Stimulated activated CD8-positive, alpha-beta memory T cell treated with anti-CD3 and anti-CD28 coated beads, Interleukin-4, amount 100 ng/mL, for 1 hour (primary cell): ENCODE measurements at places on chromosomes 3 and 15.

DNA sequence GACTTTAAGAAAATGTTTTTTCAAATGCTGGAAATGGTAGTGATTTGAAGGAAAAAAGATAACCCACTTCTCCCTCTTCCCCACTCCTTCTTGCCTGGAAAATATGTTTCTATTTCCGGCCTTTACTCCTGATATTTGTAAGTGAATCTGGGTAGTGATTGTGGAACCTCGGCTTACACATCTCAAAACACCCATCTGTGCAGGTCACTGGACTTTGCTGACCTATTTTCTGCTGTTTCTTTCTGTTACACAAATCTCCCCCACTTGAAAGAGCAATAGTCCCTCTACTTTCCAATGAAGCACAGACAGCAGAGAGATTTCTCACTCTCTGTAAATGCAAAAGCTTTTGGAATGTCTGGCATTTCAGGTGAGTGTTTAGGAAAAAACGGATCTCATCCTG, 76.9 kb upstream of the ICE2 start:
- no peak for DNase-seq

DNA sequence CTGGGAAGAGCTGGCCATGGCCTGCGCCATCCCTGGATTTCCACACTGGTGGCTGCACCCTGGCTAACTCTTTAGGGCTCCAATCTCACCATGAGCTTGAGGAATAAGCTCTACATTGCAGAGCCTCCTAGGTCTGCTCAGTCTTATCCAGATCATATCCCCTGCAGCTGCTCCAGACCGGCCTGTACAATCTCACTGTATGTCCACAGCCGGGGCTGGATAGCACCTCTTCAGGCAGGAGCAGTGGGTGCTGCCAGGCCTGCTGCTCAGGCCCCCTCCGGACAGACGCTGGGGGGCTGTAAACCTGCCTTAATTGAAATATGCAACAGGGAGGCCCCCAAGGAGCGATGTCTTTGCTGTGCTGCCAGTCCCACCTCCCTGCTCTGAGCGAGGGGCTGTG, 15.6 kb downstream of the INSYN1 start:
- DNase-seq, result no peak

GRCh38 chr3:138197524-138197923, 10.4 kb downstream of the ARMC8 start:
- DNase-seq, result no peak

- DNase-seq, result no peak
Measured at GRCh38 chr3:35832140-35832571, 192.8 kb downstream of the ARPP21 start.

DNA sequence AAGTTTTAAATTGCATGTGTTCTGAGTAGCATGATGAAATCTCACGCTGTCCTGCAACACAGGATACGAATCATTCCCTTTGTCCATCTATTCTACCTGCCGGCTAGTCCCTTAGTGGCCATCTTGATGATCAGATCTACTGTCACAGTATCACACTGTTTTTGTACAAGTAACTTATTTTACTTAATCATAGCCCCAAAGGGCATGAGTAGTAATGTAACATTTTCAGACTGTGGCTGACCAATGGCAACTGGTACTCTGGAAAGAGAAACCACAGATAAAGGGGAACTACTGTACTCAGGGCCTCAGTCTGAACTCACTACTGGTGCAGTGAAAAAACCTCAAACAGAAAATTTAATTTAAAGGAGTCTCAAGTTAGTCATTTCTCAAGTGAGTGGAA, 127.3 kb upstream of the MRPL3 start:
- DNase-seq, result no peak

DNA sequence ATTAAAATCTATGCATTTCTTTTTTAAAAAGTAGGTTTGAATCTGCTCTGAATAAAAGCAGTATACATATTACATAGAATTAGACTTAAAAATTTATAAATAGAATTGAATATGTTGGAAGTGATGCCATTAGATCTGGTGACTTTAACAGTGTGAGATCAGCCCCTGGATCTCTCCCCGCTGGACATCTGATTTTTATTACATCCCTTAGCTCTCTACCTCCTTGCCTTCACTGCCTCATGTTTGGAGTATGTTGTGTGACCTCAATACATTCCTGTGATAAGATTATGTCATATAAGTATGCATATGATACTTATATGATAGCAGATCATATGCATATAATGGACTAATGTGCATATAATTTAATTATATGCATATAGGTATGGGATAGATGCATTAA, 643.4 kb upstream of the NR2F2 start:
- no peak for DNase-seq

DNA sequence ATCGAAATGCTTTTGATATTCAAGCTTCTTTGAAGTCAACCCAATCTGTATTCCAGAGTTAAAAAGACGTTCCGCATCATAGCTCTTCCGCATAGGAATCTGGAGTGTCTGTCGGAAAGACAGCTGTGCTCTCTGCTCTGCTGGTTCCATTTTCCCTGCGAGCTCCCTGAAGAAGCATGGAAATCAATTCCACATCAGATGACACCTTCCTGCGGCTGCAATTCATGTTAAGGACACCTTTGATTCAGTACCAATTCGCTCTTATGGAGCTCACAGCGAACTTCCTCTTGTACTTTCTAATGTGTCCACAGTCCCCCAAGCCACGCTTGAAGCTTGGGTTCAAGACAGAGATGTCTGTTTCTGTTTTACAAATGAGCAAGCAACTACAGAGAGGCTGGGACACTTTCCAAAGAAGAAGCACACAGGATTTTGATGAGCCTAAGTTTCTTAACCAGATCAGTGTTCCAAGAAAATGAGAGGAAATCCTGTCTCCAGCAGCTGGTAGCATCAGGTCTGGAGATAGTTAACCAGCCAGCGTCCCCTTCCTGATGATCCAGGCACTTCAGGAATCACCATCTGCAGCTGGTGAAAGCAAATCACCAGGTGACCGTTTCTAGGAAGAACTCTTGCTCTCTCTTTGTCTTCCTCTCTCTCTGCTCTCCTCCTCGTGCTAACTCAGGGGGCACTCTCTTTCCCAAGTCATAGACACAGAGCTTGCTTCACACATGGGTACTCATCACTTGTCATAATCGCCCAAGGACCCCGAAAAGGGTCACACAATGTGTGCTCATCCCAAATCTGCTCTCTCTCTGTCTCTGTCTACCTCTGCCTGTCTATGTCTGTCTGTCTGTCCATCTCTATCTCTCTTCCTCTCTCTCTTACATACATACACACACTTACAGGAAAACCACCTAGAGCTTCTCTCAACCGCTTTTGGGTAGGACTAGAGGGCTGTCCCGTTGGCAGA, 281.8 kb downstream of the FAM43A start:
- DNase-seq, result no peak

GRCh38 chr15:44092221-44092620, 102.8 kb downstream of the FRMD5 start:
- DNase-seq, result no peak

DNA sequence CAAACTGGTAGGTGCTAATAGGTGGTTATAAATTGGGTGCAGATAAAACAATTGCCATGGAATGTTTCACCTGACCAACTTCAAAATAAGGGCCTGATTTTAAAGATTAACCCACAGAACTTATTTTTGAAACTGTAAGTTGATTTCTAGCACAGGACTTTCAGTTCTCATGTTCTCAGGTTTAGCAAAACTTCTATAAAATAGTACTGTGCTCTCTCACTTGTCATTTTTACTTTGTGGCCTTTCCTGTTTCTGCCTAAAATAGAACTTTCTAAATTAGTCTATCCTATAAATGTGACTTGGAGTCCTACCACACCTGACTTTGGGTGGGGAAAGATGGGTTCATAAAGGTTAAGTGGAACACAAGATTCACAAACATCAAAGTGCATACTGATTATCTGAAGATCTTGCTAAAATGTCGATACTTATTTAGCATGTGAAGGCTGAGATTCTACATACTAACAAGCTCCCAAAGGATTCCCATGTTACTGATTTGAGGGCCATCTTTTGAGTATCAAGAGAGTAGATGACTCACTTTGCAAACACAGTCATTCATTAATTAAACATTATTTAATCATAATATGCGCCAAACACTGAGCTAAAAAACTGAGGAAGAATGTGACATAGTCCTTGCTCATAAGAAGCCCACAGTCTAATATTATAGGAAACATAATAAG, 38.6 kb downstream of the BTLA start:
- no peak for DNase-seq

GRCh38 chr3:74920721-74921350, 306.4 kb upstream of the CNTN3 start:
- DNase-seq, result no peak

- DNase-seq, result no peak
Measured at GRCh38 chr3:141384157-141384556, 15.9 kb downstream of the ZBTB38 start.

DNA sequence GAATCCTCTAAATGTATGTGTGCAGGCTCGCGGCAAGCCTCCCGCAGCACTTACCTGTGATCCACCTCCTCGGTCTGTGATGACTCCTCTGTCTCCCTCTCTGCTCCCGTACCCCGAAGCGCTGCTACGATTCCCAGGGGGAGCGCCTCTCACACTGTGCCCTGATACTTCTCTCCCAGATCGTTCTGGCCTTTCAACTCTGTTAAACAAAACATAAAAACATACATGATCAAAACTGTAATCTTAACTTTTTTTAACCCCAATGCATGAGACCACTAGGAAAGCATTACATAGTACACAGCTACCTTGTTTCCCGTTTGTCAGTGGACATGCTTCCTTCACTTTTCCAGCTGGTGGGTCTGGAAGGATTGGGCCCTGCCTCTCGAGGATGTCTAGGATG, 46.6 kb downstream of the SLTM start:
- DNase-seq, result no peak

- no peak for DNase-seq
Measured at GRCh38 chr15:64653757-64654156, 121.6 kb downstream of the RBPMS2 start.

DNA sequence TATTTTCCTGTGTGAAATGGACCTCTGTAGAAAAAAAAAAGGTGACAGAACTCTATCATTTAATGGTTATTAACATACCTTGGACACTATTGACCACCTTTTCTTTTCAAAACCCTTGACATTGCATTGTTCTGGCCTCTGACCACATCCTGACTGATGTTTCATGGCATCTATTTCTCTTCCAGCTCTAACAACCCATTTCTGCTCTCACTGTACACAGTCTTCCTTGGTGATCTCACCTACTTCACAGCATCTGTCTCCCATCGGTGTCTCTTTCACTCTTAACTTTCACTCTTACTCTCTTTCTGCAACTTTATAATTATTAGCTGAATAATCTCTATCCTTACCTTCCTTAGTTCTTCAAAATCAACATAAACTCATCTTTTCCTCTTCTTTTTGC, 217.4 kb upstream of the CD96 start:
- no peak for DNase-seq
